NCI-H2081 treated with DMSO at 0.1 percent for 48 hours (cell line): ENCODE measurements at places on chromosomes 7 and 10.

- DNase-seq = no peak
Observed at GRCh38 chr10:71232089-71232998, 20.0 kb downstream of the UNC5B start.

DNA sequence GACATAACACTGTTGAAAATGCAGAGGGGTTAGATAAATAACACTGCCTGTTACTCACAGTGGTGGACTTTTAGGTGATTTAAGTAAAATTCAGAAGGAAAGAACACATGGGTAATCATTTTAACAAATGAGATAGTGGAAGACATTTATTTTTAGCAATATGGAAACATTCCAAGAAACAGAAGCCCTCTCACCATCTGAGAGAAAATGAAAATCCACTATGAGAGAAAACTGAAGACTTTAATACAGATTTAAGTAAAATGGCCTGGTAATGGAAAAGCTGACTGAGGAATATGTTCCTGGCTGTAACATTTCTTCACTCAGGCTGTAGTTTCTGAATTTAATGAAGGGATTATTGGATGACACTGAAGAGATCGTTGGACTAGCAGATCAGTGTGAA lies 12.1 kb upstream of the ZNF786 start:
- DNase-seq = no peak

DNA sequence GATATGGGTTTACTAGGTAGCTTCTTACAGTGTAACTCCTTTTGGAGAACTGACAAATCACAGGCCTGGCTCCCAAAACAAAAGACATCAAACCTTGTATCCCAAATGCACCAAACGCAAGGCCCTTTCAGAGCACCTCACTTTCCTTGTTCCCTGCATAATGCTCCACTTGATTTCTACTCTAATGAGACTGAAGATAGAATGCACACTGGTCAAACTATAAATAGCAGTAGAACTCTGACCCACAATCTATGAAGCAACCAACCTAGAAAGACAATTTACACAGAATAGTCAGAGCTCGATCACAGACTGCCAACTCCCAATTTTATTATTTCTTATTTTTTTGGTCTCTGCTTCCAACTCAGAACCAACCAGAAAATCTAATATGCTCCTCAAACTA lies 214.4 kb downstream of the CACNA2D1 start:
- no peak for DNase-seq

DNA sequence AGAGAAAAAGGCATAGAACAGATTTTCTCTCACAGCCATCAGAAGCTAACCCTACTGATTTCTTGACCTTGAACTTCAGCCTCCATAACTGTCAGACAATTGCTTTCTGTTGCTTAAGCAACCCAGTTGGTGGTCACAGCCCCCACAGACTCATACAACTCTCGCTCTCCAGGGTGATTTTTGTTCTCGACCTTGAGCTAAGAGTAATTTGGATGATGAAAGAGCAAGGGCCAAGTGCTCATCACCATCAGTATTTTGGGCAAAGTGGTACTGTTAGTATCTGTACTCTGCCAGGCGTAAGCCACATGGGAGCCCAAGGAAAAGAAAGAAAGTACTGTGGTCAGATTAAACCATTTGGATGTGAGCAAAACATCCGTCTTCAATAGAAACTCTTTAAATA lies 81.9 kb downstream of the AOAH start:
- DNase-seq = no peak

DNA sequence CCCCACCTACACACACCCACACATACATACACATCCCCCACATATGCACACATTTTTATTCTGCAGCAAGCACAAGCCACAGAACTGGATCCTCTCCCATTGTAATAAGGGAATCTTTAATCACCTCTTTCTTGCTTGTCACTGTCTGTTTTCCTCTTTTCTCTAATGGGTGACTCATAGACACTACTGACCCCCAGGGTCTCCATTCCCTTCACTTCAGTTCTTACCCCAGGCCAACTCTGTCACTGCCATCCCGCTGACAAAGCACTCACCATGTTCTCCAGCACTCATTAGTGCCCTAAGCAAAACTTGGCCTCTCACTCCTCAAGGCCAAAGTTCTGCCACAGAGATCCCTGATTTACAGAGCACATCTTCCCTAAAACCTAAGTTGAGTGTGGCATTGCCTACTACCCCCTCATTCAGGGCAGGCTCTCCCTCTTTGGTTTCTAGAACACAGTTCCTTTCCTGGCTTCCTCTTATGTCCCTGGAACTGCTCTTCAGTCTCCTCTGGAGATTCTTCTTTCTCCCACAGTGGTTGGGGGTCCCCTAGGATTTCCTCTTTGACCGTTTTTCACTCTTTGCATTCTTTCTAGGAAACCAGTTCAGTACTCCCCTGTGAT lies 39.6 kb upstream of the INHBA start:
- no peak for DNase-seq

DNA sequence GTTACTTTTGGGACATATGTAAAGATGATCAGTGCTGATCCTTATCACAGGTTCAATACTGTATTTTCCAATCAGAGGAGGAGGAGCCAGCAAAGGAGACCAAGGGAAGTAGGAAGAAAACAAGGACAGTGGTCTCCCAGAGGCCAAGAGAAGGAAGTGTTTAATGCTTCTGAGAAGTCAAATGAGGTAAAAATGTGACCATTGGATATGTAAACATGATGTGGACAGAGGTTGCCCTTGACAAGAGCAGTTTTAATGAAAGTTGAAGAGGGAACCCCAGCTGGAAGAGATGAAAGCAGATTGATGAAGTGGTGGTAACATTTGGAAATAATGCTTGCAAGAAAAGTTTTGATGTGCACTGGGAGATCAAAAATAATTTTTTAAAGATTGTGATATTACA lies 18.8 kb downstream of the CROT start:
- DNase-seq = no peak

DNA sequence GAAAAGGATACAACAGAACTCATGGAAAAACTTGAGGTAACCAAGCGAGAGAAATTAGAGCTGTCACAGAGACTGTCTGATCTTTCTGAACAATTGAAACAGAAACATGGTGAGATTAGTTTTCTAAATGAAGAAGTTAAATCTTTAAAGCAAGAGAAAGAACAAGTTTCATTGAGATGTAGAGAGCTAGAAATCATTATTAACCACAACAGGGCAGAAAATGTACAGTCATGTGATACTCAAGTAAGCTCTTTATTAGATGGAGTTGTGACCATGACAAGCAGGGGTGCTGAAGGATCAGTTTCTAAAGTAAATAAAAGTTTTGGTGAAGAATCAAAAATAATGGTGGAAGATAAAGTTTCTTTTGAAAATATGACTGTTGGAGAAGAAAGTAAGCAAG lies 62.1 kb downstream of the AKAP9 start:
- DNase-seq = no peak

GRCh38 chr10:114709984-114710383 lies 51.9 kb upstream of the ABLIM1 start:
- DNase-seq = no peak

- DNase-seq = no peak
Observed at GRCh38 chr7:723541-723940, 3.0 kb upstream of the DNAAF5 start.

DNA sequence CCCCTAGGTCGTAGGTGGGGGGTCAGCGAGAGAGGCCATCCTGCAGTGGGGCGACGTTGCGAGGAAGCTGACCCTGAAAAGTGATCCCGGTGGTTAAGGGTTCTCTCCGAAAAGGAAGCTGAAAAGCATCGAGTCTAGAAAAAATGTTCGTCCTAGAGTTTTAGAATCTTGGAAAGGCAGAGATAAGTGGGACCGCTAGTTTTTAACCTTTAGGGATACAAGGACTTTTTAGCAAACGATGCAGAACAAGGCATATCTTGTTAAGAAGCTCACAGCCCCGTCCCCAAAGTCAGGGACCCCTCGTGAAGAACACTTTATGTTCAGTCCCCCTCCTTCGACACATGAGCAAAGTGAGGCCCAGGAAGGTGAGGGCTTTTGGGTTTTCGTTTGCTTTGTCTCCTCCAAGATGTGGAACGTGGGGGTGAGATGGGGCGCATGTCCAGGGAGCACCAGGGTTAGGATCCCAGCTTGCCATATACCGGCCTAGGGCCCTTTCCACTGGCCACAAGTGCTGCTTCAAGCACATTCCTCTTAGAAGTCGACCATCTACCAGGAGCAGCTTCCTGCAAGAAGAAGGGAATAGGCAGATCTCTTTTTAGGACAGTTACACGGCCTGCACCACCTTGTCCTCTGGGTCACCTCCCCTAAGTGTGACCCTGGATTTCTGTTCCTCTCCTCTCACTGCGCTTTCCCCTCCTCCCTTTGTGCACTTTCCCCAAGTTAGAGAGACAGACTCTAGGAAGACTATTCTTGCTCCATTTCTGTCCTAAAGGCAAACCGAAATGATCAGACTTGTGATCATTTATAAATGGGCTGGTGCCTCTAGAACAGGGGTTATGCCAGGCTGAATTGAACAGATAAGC lies 969 bp downstream of the SLC35G1 start:
- DNase-seq = no peak

GRCh38 chr10:15678851-15679250 lies 40.9 kb downstream of the ITGA8 start:
- no peak for DNase-seq

DNA sequence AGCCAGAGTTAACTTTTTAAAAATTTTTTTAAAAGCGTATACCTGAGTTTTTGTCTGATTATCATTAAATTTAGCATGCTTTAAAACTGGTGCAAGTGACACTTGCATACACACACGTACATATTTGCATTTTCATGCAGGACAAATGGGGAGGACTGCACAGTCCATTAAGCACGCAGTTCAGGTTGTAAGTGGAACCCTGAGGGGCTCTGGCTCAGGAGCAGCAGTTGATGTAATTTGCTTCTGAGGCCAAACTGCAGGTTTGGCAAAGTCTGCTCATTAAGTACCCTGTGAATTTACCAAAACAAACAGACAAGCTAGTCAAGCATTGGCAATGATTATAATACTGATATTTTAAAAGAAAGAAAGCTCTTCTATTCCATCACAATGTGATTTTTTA lies 215.8 kb upstream of the PFKP start:
- peak; percentile 25 for DNase-seq

DNA sequence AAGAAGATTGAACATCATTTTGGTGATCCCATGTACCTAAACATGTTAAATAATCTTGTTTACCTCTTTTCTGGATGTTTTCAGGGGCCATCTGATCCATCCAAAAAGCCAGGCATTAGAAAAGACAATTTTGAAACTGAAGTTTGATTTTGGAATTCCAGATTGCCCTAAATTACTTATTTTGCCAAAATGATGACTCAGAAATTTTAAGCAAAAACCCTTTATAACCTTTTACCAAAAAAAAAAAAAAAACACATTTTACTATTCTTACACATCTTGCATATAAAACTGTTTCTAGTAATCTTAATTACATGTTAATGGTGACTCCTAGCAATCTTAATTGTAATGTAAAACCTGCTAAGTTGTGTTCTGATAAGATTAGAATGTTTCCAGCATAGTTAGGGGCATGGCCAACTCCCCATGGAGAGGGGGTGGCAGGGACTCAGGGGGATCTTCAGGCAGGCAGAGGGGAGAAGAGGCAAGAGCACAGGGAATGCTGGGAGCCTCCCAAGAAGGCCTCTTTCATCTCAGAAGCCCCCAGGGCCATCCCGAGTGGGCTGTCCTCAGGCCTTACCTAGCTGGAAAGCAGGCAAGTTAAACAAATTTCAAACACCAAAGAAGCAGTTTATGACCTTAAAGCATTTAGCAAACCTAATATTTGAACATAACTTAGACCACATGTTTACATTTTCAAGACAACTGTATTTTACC lies 25.8 kb upstream of the AKR1C3 start:
- DNase-seq = no peak

DNA sequence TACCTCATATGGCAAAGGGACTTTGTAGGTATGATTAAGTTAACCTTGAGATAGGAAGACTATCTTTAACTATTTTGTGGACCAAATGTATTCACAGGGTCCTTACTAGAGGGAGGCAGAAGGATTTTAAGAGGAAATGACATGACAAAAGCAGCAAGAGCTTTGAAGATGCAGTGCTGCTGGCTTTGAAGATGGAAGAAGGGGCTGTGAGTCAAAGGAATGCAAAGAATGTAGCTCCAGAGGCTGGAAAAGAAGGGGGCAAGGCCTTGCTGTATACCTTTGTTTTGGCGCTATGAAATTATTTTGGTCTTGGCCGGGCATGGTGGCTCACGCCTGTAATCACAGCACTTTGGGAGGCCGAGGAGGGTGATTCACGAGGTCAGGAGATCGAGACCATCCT lies 3.2 kb upstream of the NRBF2 start:
- no peak for DNase-seq

- DNase-seq = no peak
Observed at GRCh38 chr7:42734568-42734967, 177.3 kb downstream of the C7orf25 start.

GRCh38 chr10:91551856-91552255 lies 81.0 kb downstream of the PPP1R3C start:
- no peak for DNase-seq

DNA sequence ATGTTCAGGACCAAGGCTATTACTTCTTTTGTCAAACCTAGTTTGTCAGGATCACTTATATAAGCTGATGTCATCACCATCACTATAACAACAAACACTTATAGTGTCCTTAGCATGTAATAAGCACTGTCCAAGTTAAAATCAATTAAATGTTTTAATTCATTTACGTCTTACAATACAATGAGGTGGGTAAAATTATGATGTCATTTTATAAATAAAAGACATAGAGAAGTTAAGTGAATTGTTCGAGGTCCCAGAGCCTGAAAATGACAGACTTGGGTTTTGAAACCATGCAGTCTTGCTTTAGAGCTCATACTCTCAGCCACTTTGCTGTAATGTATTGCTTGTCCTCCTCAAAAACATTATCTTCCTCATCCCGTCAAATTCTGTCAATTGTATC lies 48.3 kb downstream of the SLC13A1 start:
- no peak for DNase-seq

GRCh38 chr7:75842836-75843446 lies 29.3 kb upstream of the CCL24 start:
- DNase-seq = no peak

DNA sequence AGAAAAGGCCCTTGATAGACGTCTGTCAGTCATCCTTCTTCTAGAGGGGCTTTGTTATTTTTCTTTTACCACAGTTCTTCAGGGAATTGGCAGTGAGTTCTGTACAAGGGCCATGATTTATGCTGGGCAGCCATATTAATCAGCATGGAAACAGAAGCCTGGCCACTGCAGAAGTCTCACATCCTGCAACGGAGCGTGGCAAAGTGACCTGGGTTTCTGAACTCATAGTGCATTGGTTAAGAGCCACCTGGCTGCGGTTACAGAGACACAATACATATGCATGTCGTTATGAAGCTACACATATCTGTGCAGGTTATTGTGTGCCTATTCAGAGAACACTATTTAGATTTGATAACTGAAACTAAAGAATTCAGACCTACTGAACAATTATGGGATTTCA lies 419.4 kb upstream of the CELF2 start:
- DNase-seq = no peak

DNA sequence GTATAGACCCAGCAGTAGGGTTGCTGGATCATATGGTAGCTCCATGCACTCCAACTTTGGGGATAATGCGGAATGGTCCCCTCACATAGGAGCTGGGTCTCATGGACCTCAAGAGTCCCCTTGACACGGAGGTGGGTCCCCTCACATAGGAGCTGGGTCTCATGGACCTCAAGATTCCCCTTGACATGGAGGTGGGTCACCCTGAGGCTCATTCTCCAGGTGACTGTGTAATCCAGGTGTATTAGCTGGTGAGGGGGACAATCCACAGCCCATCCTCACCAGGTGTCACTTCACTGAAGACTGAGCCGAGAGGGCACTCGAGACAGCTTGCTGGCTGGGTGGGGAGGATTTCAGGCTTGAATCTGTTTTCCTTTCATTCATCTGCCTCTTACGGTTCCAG lies 121.9 kb downstream of the PTPN20 start:
- no peak for DNase-seq

GRCh38 chr10:63515002-63515763 lies 6.0 kb upstream of the REEP3 start:
- DNase-seq = no peak

- DNase-seq = no peak
Observed at GRCh38 chr7:99791021-99791420, 7.0 kb upstream of the CYP3A4 start.
